ENCODE measurements at places on chromosomes 12 and 14.
A peak's percentile ranks its signal among the peaks of the same experiment; 100 is the strongest.

GRCh38 chr12:17810399-17810798 lies 279.6 kb downstream of the RERGL start:
- DNase-seq: no peak

- DNase-seq: no peak
Measured at GRCh38 chr12:15732341-15733061, 56.7 kb downstream of the EPS8 start.

DNA sequence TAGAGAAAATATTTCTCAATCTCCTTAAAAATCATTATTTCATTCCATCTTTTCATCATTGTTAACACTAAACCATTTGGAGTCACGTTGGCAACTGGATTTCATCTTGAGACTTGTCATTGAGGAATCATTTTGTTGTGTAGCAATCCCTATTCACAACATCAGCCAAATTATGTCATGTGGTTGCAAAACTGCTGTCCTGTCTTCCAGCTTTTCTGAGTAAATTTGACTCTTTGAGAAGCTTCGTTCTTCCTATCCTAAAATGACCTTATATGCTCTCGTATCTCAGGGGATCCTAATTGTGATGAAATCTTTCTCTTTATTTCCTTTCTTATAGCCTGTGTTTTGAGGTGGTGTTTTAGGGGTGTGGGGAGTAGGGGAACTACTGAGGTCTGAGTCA lies 30.6 kb upstream of the KICS2 start:
- peak; percentile 13 for DNase-seq

GRCh38 chr14:24053548-24054323 lies 1.9 kb downstream of the CARMIL3 start:
- no peak for DNase-seq

DNA sequence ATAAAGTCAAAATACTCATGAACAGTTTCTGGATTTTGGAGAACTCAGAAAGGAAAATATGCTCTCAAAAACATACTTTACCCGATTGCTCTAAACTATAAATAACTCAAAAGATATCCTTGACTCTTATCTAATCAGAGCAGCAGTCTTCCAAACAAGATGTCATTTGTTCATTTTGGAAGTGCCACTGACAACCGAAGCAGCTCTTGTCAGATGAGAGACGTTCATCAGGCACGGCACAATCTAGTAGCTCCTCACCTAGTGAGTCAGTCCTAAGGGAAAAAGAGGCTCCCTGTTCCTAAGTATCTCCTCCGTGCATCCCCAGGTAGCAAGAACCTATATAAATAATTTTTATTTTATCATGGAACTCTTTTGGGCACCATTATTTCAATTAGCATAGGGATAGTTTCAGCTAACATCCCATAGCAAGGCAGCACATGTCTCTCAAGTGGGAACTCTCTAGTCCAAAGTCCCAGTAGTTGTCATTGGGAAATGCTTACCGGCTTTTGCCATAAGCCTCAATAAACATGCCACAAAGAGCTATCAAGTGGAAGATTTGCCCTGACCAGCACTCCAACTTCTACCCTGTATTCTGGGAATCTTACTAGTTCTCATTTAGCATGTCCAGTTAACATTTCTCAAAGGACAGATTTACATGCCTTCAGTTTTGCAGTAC lies 14.1 kb upstream of the TMEM263 start:
- DNase-seq: no peak

GRCh38 chr12:57657744-57658143 lies 24.7 kb upstream of the B4GALNT1 start:
- no peak for DNase-seq

- peak; percentile 9 for DNase-seq
Measured at GRCh38 chr12:57965766-57966165, 24.4 kb downstream of the ATP23 start.

DNA sequence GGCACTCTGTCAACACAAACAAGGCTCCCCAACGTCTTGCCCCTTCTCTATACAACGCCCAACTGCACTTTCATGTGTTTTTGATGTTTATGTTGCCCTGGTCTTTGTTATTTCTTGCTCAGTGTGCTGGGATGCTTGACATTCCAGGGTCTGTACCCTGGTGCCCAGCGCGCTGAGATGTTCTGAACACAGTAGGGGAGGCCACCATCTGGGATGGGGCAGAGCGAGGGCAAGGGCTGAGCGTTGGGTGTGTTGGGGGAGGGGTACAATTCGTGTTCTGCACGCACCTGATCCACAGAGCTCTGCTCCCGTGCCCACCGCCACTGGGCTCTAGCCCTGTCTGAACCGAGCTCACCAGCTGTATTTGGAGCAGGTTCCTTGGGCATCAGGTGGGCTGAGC lies 52.9 kb downstream of the ISCA2 start:
- DNase-seq: no peak

DNA sequence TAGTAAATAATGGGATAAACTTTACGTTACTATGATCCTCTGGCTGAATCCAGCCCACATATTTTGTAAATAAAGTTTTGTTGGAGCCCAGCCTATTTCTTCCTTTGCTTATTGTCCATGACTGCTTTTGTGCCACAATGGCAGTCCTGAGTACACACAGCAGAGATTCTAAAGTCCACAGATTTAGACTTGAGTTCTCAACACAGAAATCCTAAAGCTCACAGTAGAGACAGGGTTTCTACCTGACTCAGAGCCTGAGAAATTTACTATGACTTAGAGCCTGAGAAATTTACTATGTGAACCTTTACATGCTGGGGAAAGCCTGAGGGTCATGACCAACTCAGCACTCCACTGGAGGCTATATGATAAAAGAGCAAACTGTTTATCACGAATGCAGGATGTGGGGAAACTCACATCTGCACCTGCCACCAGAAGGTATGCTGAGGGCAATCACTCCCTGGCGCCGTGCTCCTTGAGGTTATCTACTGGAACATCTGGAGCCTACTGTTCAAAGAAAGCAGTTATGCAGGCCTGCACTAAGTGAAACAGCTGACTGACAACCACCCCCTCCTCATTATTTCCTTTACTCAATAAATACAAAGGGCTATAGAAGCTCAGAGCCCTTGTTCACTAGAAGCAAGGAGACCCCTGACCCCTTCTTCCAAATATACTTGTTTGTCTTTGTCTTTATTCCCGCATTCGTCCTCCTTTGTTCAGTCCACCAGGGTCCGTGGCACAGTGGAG lies 52.6 kb upstream of the BICD1 start:
- peak; percentile 29 for DNase-seq

DNA sequence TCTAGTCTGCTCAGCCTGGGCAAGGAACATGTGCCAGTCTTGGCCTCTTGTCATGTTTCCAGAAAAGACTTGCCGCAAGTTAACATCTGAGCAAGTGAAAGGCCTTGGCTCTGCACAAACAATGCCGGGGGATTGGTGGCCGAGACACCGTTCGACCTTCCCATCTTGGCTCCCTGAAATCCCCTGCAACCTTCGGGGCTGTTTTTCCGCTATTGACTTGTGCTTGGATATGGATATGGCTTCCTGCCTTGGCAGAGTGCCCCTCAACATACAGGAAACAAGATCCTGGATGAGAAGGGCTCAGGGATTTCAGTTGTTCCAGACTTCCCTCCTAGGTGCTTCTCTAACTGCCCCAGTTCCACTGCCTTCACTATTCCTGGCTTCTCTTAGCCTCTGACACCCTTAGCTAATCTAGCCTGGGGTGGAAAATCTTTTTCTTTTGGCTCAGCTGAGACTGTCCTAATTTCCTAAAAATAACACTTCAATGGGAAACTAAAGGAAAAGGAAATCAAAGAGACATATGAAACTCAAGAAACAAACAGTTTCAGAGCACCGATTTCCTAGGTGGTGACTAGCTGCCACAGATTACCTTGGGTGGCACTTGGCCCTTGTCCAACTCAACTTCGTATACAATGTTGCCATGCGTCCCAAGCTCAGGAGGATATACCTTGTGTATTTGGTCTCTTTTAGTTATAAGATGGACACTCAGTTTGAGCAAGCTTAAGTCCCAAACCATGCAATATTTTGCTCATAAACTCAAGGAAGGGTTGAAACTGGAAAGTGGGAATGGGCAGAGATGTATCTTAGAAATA lies 33.9 kb downstream of the RDH12 start:
- no peak for DNase-seq

DNA sequence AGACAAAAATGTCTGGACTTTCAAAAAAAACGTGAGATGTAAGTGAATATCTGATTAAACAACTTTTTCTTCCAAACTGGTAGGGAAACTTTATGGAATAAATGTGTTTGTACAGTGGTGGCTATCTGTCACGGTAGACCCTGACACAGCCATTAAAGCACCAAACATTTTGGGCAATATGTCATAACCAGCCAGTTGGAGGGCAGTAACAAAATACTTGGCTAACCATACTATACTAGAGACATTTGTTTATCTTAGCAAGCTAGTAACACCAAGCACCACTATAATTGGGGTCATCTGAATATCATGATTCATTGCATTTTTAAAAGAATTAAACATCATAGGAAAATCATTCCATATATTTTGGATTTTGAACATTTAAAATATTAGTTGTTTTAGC lies 6.0 kb upstream of the MYF6 start:
- DNase-seq: peak; percentile 43

DNA sequence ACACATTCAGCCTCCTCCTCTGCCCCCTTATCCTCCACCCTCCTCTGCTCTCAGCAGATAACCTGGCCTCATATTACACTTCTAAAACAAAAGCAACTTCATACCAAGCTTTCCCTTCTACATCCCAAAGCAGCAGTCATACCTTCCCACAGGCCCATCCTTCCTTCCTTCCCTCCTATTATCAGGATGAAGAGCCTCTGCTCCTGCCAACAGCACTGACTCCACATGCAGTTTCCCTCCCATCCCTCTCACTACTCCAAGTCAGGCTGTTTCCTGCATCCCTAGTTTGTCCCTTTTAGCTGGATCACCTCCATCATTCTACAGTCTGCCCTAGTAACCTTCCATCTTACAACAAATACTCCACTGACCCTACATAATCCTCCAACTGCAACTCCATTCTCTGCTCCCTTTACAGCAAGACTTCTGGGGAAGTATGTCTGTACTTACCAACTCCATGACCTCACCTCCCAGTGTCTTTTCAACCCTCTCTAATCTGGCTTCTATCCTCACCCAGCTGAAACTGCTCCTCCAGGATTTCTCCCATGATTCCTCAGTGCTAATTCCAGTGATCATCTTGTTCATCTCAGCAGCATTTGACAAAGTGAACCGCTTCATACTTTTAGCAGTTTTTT lies 4.9 kb upstream of the YEATS4 start:
- peak; percentile 9 for DNase-seq

- no peak for DNase-seq
Measured at GRCh38 chr12:14842315-14842714, 1.0 kb downstream of the ART4 start.

GRCh38 chr14:74619672-74620131 lies 7.7 kb upstream of the LTBP2 start:
- DNase-seq: peak; percentile 100

DNA sequence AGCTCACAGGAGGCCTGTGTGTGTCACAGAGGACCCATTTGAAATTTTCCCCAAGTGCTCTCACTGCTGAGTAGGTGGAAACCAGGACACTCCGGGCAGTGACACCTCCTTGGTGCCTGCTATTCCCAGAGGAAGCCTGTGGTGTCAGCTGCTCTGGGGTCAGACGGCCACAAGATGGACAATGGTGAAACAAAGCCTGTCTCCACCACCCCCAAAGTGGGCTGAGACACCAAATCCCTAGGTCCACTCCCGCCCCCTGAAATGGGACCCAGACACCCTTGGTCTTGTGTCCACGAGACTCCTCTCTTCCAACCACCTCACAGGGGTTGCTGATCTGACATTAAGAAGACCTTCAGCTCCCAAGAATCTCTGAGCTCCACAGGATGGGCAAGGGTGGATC lies 7.0 kb downstream of the KCNH3 start:
- no peak for DNase-seq

GRCh38 chr14:50744231-50744630 lies 76.1 kb upstream of the SAV1 start:
- DNase-seq: no peak

GRCh38 chr12:124233846-124234640 lies 60.9 kb upstream of the RFLNA start:
- DNase-seq: peak; percentile 79

- no peak for DNase-seq
Measured at GRCh38 chr12:704516-705242, 41.4 kb upstream of the NINJ2 start.

DNA sequence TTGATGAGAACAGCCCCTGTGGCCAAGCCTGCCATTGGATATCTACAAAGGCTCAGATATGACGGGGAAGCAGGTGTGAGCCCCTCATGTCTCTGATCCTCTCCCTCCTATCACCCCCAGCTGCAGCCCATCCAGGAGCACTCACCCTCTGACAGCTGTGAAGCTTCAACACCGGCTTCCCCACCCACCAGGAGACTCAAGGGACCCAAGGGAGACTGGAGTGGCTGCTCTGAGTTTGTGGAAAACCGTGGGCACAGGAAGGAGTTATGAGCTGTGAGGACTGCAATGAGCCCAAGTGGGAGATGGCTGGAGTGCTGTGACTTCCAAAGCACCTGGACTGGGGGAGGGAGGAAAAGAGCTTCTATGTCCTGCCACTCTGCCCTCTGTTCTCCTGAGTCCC lies 7.9 kb downstream of the IFI27L2 start:
- DNase-seq: no peak

- no peak for DNase-seq
Measured at GRCh38 chr14:24845851-24846250, 204.1 kb downstream of the STXBP6 start.

GRCh38 chr12:40020261-40020691 lies 85.6 kb downstream of the SLC2A13 start:
- no peak for DNase-seq

DNA sequence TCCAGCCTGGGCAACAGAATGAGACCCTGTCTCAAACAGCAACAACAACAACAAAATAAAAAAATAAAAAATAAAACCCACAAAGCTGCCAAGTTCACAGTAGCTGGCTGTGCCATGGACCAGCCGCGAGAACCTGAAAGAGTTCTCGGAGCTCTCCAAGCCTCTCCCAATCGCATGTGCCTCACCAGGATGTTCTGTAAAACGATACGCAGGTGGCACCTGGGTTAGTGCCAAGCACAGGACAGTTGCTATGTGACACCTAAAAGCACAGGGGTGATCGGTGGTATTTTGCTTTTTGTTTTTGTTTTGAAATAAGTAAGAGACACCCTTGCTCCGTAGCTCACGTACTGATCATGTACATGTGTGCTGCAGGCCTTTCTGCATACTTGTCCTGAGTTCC lies 52.4 kb downstream of the RFLNA start:
- no peak for DNase-seq

DNA sequence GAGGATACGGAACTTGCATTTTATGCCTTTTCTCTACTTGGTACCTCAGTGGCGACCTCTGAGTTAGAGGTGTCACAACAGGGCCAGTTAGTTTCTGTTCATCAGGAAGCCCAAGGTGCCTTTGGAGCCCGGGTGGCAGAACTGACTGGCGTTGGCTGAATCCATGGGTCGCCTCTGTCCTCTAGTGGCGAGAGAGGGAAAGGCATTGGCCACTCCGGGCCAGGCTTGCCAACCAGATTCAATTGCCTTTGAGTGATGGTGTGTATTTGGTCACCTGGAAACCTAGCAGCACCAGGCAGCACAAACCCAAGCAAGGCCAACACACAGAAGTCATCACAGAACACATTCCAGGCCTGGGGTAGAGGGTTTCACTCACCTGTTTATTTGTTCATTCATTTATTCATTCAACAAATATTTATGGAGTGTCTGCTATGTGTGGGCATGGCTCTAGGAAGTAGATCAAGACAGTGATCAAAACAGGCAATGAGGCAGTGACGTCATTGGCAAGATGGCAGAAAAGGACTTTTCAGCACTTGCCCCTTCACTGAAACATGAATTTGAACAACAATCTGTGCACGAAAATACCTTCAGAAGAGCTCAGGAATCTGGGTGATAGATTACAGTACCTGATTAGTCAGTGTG lies 40.5 kb upstream of the KCNA5 start:
- DNase-seq: peak; percentile 58

Data from EL (cell line).